ENCODE measurements at places on chromosomes 12 and 14.

- DNase-seq: no peak
These were observed 57.0 kb downstream of the NT5DC3 start for GRCh38 chr12:103783744-103784664.

- DNase-seq: no peak
These were observed 31.5 kb downstream of the CAMKK2 start for GRCh38 chr12:121264951-121265515.

- no peak for DNase-seq
These were observed 25.6 kb downstream of the FIGNL2 start for GRCh38 chr12:51822956-51823355.

- DNase-seq: no peak
These were observed 27.6 kb upstream of the RFLNA start for GRCh38 chr12:124267205-124267778.

DNA sequence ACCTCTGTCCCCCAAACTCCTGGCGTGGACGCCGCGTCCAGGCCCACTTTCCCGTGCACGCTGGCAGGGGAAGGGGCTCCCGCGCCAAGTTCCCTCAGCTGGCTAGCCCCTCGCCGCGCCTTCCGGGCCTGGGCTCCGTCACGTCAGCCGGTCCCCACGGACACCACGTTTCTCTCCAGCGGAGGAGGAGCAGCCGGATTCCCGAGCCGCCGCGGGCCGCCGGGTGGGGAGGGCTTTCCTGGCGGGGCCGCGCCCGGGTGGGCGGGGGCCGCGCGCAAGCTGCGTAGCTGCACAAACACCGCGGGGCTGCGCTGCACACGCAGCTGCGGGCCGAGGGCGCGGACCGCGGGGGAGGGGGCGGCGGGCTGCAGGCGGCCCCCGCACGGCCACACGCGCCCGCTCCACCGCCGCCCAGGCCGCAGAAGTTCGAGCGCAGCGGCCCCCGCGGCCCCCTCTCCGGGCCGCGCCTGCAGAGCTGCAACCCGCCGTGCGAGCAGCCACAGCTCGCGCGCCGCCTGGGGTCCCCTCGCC, 45.1 kb upstream of the PNMA1 start:
- peak; percentile 61 for DNase-seq

GRCh38 chr12:60693019-60693626, 1097.3 kb downstream of the SLC16A7 start:
- DNase-seq: no peak

DNA sequence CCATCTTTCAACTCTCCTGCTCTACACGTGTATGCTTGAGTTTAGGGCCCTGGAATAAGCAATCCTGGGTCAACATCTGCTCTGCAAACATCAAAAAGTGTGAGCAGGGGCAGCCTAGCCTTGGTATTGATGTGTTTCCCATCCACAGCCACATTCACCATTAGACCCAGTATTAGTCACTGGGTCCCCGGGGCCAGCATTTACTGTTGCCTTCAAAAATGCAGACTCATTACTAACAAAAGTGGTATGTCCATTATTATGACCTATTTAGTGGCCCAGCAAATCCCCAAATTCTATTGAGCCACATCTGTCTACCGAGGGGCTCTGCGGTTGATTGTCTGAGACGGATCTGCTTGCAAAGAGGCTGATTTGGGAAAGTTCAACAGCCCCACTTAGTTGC, 661.8 kb downstream of the DIO2 start:
- DNase-seq: no peak

DNA sequence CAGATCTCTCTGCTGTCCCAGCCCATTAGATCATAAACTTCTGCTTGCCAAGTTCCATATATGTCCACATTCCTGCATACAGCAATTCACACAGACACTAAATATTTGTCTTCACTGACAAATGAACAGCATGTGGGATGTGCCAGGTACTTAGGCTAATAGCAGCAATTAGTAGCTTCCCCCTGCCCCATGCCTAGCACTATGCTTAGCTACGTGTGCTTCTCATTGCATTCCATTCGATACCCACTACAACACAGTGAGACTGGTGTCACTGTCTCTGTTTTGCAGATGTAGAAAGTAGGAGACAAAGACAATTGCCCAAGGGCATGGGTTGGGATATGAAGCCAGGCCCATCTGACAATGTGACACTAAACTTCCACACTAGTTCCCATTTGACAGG, 308.4 kb downstream of the BCL11B start:
- no peak for DNase-seq

- DNase-seq: no peak
These were observed 130.3 kb upstream of the RBM19 start for GRCh38 chr12:114096461-114096860.
